ENCODE measurements at places on chromosomes 13 and 19. TPM values are rescaled to one million over a fixed set of nuclear protein-coding genes. Genes with fewer than 3 reads are reported as not detected.
A peak's percentile ranks its signal among the peaks of the same experiment; 100 is the strongest.

DNA sequence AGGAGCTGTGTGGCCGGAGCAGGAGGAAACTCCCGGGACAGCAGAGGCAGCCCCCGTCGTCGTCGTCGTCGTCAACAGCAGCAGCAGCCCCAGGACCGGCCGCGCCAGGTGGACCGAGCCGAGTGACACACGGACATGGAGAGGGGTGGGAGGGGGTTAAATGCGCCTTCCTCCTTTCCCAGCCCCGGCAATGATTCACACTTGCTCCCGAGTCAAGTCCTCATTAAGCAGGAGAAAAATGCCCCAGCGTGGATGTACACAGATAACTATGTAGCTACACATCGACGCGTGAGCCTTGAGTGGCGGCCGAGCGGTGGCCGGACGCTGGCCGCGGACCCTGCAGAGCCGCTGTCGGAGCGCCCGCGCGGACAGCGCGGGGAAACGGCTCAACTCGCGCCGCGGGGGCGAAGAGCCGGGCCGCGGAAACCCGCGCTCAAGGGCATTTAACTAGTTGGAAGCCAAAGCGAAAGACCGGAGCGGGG is 645 bp downstream of the UBL3 start:
- peak; percentile 92 for DNase-seq

DNA sequence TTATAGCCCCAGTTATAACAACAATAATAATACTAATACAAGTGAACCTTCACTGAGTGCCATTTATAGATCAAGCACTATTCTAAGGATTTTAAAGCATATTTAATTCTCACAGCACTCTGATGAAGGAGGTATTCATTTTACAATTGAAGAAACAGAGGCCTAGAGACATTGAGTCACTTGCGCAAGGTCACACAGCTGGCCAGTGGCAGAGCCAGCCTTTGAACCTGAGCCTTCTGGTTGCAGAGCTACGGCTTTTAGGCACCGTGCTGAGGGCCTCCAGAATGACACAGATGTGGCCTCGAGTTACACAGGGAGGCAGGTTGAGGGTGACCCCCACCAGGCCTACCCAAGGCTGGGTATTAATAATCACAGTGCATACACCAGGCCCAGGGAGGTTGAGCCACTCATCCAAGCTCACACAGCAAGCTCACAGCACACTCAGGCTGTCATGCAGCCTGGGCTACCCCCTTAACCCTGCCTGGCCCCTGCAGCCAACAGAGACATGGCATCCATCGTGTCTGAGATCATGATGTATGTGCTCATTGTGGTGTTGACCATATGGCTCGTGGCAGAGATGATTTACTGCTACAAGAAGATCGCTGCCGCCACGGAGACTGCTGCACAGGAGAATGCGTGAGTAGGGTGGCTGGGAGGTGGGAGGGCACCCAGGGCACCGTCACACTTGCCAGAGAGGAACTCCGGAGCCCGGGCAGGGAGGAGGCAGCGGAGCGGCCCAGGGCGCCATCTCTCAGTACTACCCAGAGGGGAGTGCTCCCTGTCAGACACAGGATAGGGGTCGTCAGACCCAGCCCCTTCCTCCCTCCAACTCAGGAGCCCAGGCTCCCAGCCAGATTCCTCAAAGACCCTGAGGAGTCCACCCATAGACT is 2.7 kb upstream of the HPN start:
- DNase-seq = no peak

- DNase-seq = peak; percentile 74
Measured at GRCh38 chr13:113582841-113583631, 1.5 kb upstream of the TFDP1 start.

- no peak for DNase-seq
Measured at GRCh38 chr13:38483623-38484022, 134.0 kb downstream of the UFM1 start.

- DNase-seq = no peak
Measured at GRCh38 chr13:38473305-38473704, 123.7 kb downstream of the UFM1 start.

Gene COMP
- total RNA-seq = 6.1 TPM

DNA sequence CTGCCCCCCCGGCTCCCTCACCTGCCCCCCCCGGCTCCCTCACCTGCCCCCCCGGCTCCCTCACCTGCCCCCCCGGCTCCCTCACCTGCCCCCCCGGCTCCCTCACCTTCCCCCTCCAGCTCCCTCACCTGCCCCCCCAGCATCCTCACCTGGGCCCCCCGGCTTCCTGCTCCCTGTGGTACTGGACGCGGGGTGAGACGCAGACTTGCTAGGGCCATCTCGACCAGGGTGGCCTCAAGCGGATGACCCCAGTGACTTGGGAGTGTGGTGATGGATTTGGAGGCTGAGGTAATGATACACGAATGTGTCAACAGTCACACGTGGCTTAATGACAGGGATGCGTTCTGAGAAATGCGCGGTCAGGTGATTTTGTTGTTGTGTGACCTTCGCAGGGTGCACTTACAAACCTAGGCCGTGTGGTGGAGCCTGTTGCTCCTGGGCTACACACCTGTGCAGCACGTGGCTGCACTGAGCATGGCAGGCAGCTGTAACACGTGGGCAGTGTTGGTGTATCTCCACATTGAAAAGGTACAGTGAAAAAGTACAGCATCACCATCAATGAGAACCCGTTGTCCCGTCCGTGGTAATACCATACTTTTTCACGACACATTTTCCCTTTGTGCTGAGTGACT is 197.8 kb downstream of the TEX29 start:
- DNase-seq = no peak

Gene TSSK6
- total RNA-seq = 7.3 TPM

DNA sequence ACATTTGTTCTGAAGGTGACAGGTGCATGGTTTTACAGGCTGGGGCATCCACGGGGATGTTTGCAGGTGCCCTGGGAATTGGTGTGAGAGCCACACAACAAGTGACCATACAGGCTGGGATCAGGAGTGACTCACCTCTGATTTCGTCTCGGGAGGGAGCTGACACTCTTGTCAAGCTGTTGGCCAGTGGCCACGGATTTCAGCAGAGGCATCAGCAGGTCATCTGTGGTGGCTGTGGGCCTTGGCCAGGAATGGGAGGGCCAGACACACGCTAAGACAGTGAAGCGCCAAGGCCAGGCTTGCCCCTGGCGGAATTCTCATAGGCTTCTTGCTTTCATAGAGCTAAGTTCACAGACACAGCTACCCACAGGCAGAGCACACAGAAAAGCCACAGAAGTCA is 108.6 kb downstream of the HSPH1 start:
- no peak for DNase-seq

Gene ANGPTL8
- total RNA-seq = 5.2 TPM
